Spinal cord (tissue), 10 donors: ENCODE measurements at places on chromosomes 6 and 20.

- no peak for DNase-seq
These were observed 289.6 kb downstream of the TBC1D7 start for GRCh38 chr6:13038741-13039190.

- DNase-seq = no peak
These were observed 42.2 kb upstream of the ZFAND3 start for GRCh38 chr6:37777272-37777834.

DNA sequence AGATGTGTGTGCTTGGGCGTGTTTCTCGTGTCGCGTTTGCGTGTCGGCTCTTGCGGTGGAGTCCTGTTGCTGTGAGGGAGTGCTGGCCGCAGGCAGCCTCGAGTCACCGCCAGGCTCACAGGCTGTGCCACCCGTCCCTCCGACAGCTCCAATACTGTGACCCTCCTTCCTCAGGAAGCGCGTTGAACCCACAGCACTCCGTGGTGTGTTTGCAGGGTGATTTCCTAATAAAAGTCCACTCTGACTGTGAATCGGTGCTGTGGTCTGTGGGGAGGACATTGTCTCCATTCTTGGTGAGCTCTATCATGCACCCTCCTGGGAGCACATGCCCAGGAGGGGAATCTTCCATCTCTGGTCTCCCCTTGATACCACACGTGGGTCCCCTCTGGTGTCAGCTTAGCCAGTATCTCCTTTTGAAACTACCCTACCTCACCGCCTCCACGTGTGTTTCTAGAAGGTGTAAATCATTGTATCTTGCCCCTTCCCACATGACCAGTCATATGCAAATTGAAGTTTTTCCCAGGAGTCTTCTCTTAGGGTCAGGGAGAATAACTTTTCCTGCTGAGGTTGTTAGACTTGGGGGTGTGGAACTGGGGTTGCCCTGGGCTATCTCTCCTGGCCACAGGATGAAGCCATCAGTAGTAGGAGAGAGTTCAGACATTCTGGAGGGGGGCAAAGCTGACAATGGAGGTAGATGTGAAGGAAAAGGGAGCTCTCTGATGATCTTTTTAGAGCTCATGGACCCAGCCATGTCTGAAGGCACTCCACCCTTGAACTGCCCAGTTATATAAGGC is 13.3 kb upstream of the PCMTD2 start:
- no peak for DNase-seq

DNA sequence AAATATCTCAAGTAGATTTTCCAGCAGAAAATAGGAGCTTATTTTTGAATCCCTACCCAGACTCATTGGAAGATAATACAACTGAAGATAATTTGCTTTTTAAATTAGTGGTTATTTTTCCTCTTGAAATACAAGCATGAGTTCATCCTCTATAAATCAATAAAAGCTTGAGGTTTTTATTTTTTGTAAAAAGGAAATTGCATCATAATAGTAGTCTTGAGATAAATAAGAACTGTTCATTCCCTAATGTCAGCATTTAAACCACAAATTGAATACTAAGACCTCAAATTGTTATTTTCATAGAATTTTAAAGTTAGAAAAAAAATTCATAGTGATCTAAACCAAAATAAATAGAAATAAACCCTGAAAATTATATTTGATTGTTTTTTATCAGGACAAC is 719.1 kb downstream of the CD109 start:
- DNase-seq = no peak

DNA sequence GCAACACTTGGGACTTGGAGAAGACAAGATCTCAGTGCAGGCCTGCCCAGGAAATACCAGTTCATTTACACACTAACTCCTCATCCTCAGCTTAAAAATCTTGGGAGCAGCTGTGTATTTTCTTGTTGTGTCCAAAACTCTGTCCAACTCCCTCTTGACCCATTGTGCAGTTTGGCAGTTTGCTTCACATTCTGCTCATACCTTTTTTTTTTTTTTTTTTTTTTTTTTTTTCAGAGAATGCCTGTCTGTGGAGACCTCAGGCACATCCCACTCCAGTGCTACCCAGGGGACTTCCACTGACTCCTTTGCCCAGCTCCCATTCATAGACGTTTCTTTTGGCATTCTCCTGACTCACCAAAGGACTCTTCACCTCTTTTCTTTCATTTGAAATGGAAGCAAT is 265.8 kb upstream of the TCF21 start:
- DNase-seq = no peak

GRCh38 chr6:155493694-155494143 is 38.1 kb upstream of the NOX3 start:
- no peak for DNase-seq

DNA sequence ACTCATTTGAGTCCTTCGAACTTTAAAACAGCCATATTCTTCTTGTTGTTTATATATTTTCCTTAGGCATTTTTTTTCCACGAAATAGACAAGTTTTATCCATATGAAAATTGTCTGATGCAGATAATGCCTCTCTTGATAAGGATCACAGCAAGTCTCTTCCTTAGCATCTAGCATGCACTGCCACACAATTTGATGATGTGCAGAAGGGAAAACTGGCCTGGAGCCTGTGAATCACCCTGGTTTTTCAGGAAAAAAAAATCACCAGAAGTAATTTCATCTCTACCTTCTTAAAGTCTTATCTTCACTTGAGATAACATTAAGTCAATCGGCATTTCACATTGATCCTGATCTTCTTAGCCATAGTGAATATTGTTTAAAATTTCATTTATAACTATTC is 199.8 kb downstream of the TENT5A start:
- DNase-seq = no peak

GRCh38 chr6:16834242-16834641 is 73.0 kb upstream of the ATXN1 start:
- DNase-seq = no peak

DNA sequence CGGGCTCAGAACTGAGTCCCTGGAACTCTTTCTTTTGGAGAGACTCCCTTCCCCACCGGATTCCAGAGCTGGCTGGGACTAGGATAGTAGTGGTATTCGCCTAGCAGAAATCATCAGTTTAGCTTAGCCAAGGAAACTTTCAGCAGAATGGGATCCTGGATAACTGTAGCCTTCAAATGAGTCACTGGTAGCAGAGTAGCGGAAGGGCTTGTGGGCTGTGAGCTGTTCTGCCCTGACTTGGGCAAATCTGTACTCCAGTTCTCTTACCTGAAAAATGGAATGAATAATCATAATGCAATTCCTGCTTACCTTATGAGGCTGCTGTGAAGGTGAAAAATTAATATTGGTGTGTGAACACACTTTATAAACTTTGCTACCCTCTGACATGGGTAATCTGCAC is 244.3 kb upstream of the CHD6 start:
- DNase-seq = no peak

DNA sequence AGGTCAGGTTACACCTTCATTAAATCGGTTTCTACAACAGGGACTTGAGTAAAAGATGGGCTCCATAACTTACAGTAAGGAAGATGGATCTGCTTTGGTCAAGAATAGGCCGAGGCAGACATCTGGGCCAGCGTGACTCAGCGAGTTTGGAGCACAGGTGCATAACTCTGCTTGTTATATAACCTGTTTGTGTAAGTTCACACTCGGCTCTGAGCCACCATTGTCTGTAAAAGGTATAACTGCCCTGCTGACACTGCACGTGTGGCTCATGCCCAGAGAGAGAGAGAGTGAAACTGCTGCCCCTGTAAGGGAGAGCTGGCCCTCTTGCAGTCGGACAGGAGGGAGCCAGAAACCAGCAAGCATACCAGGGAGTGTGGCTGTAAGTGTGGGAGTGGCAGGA is 737.9 kb upstream of the SLC35B3 start:
- DNase-seq = no peak

DNA sequence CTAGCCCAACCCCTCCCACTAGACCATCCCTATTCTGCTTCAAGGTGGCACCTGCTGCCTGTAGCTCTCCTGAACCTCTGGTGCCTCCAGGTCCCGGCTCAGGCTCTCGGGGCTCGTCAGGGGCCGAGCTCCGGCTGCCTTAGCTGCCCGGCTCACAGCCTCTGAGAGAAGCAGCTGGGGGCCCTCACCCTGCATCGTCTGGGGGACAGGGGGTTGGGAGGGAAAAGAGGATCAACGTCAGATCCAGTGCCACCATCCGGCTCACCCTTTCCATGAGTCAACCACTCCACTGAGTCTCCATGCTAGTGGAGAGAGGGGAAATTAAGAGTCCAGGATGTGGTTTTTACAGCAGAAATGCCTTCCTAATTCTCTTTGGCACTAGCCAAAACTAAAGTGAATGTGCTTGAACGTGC is 13.0 kb downstream of the BAG6 start:
- no peak for DNase-seq

DNA sequence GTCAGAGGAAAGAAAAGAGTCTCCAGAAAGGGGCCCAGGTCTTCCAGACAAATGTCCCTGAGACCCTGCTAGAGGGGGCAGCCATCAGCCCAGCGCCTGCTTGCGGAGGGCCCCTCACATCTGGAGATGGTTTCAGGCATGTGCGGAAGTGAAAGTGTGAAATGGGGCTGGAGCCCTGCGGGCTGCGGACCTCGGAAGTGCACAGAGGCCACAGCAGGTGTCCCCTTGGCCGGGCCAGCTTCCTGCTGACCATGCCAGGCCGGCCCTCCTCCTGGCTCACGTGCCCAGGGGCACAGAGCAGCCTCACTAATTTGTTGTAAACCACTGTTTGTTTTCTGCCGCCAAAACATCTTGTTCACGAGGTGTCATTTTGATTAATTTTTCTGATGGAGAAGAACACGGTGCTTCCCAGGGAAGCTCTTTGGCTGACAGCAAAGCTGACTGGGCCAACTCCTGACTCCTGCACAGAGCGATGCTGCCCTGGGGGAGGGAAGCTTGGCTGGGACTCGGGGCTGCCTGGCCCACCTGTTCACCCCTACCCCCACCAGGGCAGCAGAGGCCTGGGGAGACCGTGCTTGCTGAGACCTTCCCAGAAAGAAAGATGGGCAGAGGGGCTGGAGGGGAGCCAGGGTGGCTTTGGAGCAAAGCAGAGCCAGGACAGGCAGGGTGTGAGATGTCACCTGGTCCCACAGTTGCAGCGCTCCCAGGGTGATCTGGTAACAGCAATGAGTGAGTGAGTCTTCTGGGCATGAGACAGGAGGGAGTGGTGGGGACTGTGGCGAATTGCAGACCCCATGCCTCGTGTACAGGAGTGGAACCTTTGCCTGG is 54.2 kb downstream of the BCAS4 start:
- DNase-seq = no peak

- DNase-seq = no peak
These were observed 11.0 kb downstream of the ZBP1 start for GRCh38 chr20:57609086-57609841.

DNA sequence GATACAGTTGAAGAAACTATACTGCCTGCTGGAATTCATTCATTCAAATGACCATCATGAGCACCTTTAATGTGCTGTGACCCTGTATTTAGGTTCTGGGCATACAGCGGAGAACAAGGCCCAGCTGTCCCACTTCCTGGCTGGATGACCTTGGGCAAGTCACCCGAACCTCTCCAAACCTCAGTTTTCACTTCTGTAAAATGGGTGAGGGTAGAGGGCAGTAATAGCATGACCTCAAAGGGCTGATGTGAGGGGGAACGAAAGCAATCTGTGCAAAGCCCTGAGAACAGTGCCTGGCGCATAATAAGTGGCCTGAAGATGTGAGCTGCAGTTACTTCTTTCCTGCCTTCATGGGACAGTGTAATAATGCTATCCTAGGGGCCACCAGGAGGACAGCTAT is 20.5 kb upstream of the AAR2 start:
- DNase-seq = no peak
